ENCODE measurements at places on chromosomes 2 and 18.

GRCh38 chr2:30465171-30465545 is 18.1 kb downstream of the LCLAT1 start:
- no peak for DNase-seq

- DNase-seq: no peak
Observed at GRCh38 chr2:27288610-27289009, 6.4 kb downstream of the TRIM54 start.

DNA sequence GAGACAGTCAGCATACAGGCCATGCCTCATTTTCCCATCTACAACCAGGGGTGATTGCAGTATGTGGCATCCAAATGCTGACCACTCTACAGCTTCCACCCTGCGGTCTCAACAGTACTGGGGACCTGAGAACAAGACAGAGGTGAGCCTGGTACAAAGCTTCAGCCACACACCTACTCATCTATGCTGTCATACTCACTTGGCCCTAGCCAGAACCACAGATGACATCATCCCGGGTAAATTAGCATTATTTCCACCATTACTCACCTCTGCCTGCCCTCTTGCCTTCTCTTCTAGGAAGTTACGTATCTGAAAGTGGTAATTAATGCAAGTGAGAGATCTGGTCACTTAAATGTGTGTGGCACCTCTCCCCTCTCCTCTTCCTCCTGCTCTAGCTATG is 208.2 kb upstream of the ARL4C start:
- no peak for DNase-seq

GRCh38 chr2:48007699-48008268 is 101.5 kb upstream of the FBXO11 start:
- DNase-seq: no peak

DNA sequence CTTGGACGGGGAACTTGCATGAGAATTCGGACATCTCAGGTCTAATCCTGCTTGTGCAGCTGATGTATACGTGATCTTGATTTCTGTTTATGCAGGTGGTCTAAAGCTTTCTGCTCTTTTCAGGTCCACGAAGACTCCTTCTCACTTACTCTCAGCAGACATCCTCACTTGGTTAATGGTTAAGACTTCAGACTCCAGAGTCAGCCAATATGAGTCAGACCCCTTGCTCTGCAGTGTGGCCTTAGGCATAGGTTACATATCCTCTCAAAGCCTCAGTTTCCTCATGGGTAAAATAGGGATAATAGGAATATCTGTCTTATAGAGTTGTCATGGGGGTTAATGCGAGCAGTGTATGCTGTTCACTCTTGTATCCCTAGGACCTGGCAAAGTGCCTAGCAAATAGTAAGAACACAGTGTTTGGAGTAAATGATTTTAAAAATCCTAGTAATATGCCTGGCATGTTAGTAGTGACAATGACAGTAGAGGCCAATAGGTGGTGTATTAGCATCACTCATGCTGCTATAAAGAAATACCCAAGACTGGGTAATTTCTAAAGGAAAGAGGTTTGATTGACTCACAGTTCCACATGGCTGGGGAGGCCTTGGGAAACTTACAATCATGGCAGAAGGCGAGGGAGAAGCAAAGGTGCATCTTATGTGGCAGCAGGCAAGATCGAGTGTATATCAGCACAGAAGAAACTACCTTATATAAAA is 42.3 kb downstream of the XRCC5 start:
- no peak for DNase-seq

- DNase-seq: no peak
Observed at GRCh38 chr2:32663864-32664263, 36.0 kb downstream of the TTC27 start.

DNA sequence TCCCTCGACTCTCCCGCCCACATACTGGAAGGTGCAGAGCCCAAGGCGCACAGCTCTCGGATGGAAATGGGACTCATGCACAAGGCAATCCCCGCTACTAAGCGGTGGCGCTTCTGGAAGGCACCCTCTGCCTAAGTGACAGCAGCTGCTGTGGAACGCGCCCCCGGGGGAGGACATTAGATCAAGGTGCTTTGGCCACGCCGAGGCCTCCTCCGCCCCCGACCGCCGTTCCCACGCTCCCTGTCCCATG is 202 bp downstream of the MCEE start:
- peak; percentile 48 for DNase-seq

- no peak for DNase-seq
Observed at GRCh38 chr2:135817951-135818350, 19.0 kb downstream of the LCT start.

DNA sequence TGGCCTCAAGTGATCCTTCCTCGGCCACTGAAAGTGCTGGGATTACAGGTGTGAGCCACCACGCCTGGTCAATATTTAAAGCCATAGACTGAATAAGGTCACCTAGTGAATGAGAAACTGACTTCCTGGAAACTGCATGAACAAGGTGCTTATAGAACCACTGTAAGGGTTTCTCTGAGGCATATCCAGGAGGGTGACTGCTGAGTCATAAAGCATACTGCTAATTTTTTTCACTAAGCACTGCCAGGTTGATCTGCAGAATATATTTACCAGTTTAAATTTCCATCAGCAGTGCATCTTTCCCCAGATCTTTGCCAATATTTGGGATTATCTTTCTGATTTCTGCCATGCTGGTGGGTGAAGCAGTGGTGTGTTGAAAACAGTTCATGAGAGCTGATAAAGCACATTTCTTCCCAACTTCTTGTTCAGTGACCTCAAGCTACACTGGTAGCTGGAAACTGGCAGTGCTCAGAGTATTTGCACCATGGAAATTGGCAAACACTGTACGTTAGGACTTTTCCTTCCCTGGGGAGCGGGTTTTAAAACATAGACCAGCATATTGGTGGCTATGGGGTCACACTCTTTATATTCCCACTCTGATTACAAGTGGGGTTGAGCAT is 4.2 kb upstream of the CLIP4 start:
- no peak for DNase-seq

DNA sequence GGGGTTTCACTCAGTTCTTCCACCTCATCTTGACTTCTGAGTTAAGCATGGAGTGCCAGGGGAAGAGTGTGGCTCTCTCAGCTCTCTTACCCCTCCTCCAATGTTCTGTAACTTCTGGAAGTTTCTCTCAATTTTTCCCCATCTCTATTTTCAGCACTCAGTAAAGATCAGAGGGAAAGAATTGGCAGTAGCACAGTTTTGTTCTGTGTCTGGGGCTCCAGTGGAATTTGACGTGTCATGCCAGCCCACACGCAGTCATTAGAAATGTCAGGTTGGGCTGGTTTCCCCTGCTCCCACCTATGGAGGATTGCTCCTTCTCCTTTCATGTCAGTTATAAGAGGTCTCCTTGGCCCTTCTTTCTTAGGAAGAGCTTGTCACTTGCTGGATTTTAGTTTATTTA is 104.6 kb upstream of the COL3A1 start:
- DNase-seq: no peak

GRCh38 chr18:43079422-43079821 is 36.1 kb downstream of the RIT2 start:
- DNase-seq: no peak

- peak; percentile 58 for DNase-seq
Observed at GRCh38 chr2:24123922-24124580, 782 bp downstream of the FAM228B start.

- DNase-seq: no peak
Observed at GRCh38 chr18:39464006-39464405, 1898.4 kb upstream of the CELF4 start.

DNA sequence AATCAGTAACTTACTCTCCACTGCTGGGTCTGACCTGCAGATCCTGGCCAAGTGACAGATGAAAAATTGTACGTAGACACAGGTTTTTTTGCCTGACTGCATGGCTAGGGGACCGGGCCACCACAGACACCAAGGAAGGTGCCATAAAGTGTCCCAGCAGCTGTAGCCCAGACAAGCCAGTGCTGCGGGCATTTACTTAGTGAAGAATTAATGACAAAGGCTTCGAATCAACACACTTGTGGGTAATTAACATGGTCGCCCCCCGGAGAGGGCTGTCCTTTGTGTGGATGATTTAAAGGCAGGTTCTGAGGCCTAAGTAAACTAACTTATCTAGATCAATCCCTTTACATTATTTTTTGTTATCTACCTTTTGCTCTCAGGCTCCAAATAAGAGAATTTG is 1709.1 kb upstream of the LRRTM1 start:
- no peak for DNase-seq

DNA sequence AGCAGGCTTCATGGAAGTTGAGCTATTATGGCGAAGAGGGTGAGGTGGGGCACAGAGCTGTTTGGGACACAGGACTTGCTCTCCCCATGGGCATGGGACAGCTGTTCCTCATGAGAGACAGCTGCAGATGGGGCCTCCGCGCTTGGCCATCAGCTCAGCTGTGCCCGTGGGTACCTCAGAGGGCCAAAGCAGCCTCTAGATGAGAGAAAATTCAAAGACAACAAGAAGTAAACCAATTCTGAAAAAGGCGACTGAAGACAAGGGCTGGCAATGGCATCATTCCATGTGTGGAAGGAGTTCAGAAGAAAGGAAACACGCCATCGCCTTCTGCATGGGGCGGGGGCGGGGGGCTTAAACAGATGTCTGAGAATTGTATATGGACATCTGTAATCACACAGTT is 136.2 kb downstream of the BCL2 start:
- DNase-seq: no peak

- DNase-seq: peak; percentile 43
Observed at GRCh38 chr2:206275312-206276055, 1.0 kb downstream of the ZDBF2 start.

- no peak for DNase-seq
Observed at GRCh38 chr2:74991977-74992376, 33.5 kb downstream of the POLE4 start.

DNA sequence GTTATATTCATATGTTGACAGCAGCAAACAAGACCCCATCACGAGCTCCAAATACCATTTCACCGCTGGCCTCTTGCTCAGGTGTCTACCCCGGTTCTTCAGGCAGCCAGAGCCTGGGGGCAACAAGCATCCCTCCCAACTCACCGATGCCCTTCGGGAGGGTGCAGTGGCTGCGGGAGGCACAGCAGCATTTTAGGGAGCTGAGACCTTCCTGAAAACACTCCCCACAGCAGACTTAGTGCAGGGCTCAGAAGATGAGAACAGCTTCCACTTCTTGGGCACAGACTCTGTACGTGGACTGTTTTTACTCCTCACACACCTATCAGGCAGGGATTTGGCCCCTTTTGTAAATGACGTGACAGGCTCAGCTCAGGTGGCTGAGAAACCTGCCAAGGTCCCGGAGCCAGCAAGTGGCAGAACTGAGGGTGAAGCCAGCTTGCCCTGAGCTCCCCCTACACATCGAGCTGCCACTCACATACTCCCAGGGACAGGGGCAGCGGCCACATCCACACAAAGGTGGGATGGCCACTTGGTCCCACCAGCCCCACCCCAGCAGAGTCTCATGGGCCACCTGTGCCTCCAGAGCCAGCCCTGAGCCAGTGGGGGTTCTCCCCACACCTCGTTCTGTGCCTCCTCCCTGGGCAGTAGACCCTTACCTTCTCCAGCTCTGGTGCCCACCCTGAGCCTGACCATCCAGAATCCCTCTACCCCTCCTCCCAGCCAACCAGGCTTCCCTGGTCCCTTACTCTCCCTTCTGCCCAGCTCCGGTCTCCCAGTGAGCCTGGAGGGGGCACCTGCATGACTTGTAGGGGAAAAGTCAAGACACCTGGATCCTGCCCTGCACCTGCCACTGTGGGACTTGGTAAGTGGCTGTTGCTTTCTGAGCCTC is 28.5 kb downstream of the CYP27C1 start:
- no peak for DNase-seq

Measured in NCI-H1694 (cell line).